ENCODE measurements at places on chromosomes 1 and 21.
A peak's percentile ranks its signal among the peaks of the same experiment; 100 is the strongest.

DNA sequence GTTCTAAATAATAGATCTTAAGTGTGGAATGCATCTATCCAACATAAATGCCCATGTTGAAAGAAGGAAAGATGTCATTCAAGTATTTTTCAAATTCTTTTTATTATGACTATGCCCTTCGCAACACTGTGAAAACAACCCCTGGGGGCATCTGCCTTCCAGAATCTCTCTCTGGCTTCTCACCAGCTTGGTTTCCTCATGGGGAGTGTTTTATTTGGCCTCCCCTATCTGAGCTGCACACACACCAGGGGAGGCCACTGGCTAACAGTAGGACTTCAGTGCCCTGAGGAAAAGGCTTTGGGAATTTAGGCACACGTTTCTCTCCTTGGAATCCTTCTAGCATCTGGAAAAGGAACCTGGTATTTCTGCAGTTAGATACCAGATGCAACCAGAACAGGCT lies 130.6 kb downstream of the EDEM3 start:
- no peak for DNase-seq

- DNase-seq = no peak
Measured at GRCh38 chr1:236835491-236835890, 40.4 kb downstream of the MTR start.

DNA sequence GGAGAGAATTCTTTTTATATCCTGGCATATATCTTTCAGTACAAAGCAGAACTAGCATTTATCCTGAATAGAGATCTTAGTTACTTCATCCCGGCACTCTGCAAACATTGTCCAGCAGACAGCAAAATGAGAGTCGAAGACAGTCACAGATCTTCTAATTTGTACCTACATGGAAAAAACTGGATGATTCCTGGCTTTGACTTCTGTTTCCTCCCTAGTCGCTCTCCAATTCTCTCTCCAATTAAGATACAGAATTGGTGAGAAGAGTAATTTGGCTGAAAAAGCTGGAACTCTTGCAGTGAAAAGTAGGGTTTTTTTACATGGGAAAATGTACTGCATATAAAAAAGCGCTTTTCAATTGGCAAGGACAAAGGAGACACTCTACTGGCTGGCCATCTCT lies 151.1 kb upstream of the C8B start:
- no peak for DNase-seq

GRCh38 chr21:40577285-40578043 lies 269.5 kb downstream of the DSCAM start:
- no peak for DNase-seq

DNA sequence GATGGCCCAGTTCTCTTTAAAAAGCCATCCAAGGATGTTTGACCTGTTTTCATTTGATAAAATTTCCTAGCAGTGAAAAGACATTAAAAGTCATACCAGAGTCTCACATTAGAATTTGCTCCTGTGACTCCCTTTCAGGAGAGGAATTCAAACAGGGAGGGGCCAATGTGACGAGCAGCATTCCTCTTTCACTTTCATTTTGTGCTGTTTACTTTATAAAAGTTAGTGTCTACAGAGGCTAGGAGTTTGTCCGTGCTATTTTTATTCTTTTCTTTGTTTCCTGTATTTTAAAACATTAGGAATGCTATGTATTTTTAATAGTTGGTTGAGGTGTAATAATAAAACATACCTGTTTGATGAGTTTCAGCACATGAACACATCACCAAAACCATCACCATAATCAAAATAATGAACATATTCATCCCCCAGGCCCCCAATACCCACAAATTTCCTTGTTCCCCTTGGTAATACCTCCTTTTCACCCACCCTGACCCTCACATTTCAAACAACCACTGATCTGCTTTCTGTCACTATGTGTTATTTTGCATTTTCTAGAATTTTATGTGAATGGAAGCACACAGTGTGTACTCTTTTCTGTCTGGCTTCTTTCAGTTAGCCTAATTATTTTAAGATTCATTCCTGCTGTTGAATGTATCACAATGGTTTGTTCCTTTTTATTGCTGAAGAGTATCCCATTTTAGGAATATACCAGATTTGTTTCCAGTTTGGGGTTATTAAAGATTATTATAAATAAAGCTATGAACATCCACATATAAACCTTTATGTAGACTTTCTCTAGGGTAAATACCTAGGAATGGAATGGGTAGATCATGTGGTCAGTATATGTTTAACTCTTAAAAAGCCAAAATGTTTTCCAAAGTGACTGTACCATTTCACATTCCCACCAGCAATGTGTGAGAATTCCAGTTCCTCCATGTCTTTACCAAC lies 129.5 kb downstream of the TENT5C start:
- DNase-seq = no peak

DNA sequence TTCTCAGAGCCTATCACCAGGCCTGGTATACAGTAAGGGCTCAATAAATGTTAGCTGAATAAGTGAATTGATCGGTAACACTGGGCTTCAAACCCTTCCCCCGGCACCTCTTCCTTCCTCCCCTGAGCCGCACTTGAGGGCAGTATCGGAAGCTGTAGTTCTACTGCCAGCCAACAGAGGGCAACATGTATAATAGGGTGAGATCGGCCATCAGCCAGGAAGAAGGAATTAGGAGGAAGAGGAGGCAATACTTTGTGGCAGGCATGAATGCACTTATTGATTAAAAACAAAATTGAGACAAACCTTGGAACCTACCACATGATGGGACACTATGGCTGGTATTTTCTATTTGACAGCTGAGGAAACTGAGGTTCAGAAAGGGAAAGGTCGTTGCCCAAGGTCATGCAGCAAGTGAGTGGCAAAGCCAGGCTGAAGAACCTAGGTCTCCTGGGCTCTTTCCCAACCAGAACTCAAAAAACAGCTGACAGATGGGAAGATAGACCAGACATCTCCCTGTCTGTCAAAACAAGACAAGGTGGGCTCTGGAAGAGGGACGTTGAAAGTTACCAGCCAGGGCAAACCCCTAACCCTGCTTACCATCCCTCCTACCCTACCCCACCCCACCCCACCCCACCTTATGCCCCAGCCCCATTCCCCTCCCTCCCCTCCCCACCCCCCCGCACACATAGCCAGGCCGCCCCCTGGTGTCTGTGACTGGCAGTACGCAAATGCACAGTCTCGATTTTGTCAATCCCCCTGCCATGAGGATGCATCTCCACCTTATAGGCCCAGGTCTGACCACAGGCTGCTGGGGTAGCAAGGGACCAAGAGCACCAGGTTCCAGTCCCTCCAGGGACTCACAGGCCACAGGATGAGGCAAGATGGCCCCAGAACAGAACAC lies 107.3 kb upstream of the RUNX3 start:
- DNase-seq = no peak

- no peak for DNase-seq
Measured at GRCh38 chr1:77506771-77507170, 175.7 kb downstream of the ZZZ3 start.

DNA sequence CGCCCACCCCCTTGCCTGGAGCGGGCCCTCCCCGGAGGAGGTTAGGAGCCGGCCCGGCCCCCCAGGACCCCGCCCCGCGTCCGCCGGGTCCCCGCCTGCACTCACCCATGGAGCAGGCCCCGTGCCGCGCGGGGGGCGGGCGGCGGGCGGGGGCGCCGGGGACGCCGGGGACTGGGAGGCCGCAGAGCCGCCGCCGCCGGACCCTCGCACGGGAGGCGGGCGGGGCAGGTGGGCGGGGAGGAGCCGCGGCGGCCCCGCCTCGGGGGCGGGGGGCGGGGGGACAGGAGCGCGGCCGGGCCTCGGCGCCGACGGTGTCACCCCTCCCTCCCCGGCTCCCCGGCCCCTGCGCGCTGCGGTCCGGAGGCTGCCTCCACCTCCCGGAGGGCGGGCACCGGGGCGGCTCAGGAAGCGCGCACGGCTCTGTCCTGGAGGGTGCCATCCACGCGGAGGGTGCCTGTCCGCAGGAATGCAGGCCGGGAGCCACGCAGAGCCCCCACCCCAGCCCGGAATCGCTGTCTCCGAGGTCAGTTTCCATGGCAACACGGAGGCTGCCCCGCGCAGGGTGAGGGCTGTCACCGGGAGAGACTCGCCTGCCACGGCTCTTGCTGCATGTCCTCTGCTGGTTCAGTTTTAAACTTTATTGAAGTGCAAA lies 5.9 kb upstream of the PLEKHG5 start:
- peak; percentile 29 for DNase-seq

GRCh38 chr21:29307718-29308455 lies 9.2 kb downstream of the BACH1 start:
- DNase-seq = no peak

DNA sequence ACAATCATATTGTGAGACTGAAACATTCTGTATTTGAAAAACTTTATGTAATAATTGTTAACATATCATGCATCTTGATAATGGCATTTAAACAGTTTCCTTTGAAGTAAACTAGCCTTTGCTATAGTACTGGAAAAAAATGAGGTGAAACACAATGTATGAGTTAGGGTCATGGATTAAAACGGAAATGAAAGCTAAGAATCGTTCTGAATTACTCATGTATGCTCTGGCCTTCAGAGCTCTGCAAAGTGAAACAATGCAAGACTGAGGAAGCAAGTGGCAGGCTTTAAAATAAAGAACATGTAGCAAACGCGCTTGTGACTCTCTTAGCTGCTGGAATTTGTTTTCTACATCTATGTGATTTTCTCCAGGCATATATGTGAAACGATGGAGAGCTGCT lies 317.1 kb downstream of the DPYD start:
- peak; percentile 6 for DNase-seq

DNA sequence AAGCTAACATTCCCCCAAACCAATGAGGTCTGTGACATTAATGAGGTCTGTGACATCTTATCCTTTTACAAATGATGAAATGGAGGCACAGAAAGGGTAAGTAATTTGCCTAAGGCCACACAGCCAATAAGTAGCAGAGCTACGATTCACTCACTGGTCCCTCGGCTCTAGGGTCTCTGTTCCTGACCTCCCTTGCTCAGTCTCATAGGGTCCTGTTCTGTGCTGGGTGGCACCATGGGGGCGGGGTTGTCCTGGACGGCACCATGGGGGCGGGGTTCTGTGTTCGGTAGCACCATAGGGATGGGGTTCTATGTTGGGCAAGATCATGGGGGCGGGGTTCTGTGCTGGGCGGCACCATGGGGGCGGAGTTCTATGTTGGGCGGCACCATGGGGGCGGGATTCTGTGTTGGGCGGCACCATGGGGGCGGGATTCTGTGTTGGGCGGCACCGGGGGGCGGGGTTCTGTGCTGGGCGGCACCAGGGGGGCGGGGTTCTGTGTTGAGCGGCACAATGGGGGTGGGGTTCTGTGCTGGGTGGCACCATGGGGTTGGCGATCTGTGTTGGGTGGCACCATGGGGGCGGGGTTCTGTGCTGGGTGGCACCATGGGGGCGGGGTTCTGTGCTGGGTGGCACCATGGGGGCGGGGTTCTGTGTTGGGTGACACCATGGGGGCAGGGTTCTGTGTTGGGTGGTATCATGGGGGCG lies 55.6 kb downstream of the CLSTN1 start:
- DNase-seq = no peak

DNA sequence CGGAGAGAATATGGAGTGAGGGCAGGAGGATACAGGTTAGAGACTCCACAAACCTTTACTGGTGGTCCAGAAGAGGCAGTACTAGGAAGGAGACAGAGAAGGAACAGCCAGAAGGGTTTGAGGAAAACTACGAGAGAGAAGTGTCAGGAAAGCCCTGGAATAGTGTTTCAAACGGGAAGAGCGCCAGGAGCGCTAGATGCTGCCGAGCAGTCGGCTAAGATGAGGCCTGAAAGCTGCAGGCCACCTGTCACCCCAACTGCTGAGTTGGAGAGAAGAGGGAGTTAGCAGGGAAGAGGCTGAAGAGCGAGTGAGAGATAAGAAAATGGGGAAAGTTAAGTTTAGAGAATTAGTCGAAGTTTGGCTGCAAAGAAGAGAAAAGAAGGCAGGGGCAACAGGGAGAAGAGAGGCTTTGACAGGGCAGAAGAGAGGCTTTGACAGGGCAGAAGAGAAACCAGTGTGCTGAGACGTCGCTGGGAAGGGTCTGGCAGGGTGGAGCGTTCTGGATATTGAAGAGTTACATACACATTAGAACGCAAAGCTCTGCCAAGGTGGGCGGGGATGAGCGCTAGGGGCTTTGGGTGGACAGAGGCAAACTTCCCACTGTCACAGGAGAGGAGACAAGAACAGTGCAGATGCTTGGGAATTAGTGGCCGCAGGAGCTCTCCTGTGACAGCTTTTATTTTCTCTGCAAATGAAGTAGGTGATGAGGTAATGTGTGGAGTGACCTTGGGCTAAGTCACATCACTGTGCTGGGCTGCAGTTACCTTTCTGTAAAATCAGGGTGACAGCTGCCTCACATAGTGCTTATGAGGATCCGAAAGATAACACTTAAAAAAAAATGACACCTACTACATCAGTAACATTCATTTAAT lies 31.2 kb downstream of the PCSK9 start:
- DNase-seq = no peak

- DNase-seq = no peak
Measured at GRCh38 chr21:45248893-45249381, 38.8 kb downstream of the POFUT2 start.

DNA sequence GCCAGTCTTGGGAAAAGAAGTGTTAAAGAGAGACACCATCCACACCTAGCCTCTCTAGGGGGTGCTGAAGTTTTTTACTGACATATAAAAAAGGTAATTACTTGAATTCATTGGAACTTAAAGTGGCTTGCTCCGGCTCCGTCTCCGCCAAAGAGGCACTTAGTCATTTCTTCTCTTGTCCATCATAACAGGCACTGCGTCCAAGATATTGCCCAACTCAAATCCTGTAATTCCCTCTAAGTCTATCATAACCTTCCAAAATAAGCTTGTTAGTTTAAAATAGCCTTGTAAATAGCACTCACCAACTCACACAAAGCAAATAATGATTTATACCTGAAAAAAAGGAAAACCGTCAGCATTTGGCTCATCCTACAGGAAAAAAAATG lies 160.5 kb downstream of the ZBTB18 start:
- no peak for DNase-seq

DNA sequence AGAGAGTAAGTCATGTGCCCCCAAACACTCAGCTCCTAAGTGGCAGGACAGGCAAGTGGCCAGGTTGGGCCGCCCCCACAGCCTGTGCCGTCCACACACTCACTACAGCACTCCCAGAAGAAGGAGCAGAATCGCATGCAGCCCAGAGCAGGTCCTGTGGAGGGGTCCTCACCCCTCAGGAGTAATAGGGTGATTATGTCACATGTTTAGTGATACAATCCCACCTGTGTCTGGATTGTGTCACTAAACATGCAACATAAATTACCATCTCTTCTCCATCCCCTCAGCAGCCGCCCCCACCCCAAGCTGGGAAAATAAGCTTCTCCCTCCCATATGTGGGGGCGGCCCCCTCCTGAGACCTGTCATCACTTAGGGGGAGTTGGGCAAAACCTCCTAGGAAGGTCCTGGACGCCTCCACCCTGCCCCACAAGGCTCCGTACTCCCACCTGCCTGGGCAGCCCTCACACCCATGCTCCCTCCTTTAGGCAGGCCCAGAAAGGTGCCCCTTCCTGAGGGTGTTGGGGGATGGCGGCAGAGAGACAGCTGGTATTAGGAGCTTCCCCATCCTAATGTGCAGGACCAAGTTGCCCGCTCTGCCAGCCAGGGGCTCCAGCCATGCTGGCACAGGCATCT lies 56.9 kb downstream of the STUM start:
- no peak for DNase-seq

- no peak for DNase-seq
Measured at GRCh38 chr1:202254454-202255252, 61.1 kb downstream of the LGR6 start.

Measured in GM06990 (cell line).